ENCODE measurements at places on chromosomes 1 and 21.

- peak; percentile 10 for DNase-seq
These were observed 16.5 kb downstream of the SLC27A3 start for GRCh38 chr1:153791648-153792253.

DNA sequence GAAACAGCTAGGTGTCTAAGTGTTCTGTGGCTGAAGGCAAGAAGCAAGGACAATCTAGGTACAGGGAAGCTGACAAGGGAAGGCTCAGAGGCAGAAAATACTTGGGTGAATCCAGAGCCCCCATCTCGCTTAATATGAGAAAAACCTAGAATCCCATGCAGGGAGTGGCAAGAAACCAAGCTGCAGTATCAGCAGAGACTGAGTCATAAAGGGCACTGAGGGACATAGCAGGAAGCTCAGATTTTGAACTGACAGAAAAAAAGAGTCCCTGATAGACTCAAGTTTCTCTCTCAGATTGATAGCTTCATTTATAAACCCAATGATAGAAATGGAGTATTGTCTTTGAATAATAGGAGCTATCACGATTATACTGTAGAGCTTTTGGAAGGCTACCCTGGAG lies 77.3 kb upstream of the KCNJ15 start:
- DNase-seq = no peak

DNA sequence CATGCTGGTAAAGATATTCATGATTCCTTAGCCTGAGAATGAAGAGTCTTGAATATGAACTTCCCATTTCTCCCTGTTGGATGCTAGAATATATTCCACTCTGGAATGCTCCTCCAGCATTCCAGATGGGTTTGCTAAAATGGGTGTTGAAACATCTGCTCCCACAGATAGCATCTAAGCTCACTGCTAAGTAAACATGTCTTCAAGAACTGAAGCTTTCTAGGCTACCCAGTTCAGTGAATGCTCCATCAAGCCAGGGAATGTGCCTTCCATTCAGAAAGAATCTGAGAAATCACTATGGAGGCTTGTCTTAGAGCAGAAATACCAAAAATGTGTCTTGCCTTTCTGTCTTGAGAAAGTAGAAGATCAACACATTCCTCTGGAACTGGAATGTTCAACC lies 81.1 kb downstream of the TNFSF18 start:
- DNase-seq = peak; percentile 83

GRCh38 chr1:224192082-224192788 lies 9.2 kb downstream of the DEGS1 start:
- DNase-seq = no peak

GRCh38 chr1:54114955-54115354 lies 37.8 kb downstream of the CDCP2 start:
- no peak for DNase-seq

GRCh38 chr1:3162322-3162882 lies 93.4 kb downstream of the PRDM16 start:
- DNase-seq = no peak

DNA sequence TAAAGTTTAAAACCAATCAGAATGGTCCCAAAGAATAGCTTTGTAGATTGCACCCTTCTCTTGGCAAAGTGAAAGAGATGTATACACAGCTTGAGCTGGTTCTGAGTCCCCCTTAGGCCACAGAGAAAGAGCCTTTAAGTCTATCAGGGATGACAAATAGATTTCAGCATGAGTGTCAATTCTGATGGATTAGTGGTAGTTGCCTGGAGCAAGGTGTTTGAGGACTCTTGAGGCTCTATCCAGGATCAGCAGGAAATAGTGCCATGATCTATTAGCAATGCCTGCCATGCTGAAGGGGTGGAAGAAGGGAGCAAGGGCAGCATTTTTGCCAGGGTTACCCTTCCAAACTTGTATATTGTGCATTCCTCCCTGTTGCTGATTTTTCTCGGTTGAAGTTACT lies 116.6 kb downstream of the ATG4C start:
- DNase-seq = no peak

GRCh38 chr1:222357252-222357651 lies 190.7 kb downstream of the HHIPL2 start:
- no peak for DNase-seq

DNA sequence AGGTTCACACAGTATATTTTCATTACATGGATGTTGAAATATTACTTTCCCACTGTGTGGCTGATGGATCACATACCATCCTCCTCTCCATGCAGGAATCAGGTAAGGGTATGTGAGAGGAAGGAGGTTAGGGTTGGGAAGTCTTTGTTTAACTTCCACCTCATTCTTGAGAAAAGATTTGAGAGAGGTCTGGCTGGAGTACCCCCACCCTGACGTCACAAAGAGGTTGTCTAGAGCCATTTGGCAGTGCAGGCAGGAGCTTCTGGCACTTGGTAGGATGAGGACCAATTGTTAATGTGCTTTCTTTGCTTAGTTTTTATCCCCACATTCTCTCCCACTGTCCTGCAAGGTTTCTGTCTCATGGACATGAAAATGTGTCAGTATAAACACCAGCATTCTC lies 356.6 kb downstream of the DSCAM start:
- no peak for DNase-seq

GRCh38 chr1:22633697-22634463 lies 2.5 kb upstream of the C1QA start:
- no peak for DNase-seq

DNA sequence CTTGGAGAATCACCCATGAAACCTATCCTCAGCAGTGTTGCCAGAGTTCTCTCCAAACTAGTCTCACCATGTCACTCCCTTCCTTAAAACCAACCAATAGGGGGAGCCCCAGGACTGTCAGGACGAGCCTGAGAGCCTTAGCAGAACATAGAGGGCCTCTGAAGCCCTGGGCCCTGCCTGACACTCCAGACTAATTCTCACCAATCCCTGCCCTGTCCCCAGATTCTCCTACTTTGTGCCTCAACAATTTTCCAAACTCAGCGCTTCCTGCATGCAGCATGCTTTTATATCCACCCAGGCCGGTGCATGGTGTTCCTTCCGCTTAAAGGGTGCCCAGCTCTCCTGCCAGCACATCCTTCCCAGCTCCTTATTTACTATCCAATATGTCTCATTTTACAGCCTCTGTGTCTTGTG lies 42.7 kb downstream of the HSD3B1 start:
- peak; percentile 88 for DNase-seq

DNA sequence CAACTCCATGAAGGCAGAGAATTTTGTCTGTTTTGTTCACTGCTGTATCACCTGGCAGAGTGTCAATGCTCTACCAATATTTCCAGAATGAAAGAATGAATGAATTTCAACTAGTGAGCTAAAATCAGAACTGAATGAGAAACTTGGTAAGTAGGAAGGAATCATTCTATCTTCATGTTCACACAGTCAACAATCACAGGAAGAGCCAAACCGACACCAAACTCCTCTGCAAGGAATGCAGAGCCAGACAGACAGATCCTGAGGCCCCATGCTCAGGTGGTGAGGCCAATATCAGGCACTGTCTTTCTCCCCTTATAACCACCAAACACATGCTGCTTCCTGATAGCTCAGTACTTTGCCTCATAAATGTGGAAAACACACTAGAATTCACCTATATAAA lies 139.1 kb downstream of the SLC45A1 start:
- DNase-seq = no peak

DNA sequence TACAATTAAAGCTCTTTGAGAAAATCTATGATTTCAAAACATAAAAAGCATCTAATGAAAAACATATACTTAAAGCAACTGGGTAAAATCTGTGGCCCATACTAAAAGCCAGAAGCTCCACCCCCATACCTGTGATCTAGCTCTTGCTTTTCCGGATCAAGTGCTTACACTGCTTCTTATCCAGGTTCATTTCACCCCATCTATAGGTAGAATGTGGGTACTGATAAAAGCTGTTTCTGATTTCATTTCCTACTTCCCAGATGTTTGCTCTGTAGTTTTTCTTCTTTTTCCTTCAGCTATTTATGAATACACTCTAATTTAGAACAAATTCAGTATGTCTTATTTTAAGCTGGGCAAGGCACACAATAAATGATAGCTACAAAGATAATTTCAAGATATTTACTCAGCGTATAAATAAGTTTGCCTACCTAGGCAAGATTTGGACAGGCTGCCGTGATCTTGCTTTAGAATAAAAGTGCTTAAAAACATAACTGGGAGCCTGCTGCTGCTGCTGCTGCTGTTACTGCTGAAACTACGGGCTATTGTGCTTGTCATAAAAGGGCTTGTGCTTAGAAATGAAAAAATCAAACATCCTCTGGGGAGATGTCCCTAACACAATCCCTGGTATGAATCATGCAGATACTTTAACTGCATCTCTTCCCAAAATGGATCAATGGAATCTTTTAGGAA lies 2.1 kb downstream of the SIPA1L2 start:
- peak; percentile 39 for DNase-seq

- DNase-seq = no peak
These were observed 661.3 kb upstream of the USP24 start for GRCh38 chr1:55876276-55877060.

DNA sequence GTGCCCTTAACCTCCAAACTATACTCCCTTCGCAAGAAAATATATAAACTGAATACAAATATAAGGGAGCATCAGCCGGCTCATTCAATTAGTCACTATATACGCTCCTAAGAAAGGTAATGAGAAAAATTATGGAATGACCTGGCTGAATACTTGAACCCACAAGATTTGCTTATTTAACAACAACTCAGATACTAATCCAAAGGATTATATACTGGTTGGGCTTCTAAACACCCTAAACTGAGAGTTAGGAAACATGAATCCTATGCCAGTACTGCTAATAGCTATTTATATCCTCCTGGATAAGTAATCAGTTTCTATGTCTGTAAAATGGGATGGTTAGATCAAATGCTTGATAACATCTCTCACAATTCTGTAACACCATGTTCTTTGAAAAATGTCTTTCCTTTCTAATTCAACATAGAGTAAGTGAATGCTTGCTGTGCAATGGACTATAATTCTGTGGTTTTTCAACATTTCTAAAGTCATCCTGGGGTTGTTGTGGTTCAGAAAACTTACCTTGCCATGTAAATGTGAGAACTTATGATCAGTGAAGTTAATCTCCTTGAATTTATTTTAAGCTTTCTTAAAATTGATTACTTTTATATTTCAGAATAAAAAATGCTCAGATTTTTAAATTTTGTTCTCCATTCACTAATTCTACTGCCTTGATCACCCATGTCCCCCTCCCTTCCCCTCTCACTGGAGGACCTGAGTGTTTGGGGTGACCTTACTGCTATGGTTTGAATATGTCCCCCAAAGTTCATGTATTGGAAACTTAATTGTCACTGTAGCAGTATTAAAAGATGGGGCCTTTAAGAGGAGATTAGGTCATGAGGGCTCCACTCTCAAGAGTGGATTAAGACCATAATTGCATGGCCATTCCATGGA lies 14.5 kb downstream of the DUSP10 start:
- DNase-seq = no peak

DNA sequence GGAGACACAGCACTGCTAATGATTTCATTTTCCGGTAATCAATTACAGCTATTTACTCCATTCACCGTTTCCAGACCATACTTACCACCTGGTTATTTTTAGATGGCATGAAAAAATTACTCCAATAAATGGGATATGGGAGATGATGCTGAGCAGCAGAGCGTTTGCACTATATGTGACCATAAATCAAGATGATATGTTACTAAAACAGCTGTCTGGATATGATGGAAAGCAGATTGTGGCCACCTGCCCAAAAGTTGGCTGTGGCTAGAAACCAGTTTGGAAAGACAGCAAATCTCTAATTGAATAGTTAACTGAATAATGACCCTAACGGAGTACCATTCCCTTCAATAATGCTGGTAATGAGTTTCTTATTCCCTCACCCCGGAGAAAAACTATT lies 22.5 kb upstream of the KCTD3 start:
- no peak for DNase-seq

- no peak for DNase-seq
These were observed 18.9 kb upstream of the IL20 start for GRCh38 chr1:206846487-206846886.

GRCh38 chr1:234199476-234200127 lies 173.7 kb upstream of the COA6 start:
- DNase-seq = no peak

DNA sequence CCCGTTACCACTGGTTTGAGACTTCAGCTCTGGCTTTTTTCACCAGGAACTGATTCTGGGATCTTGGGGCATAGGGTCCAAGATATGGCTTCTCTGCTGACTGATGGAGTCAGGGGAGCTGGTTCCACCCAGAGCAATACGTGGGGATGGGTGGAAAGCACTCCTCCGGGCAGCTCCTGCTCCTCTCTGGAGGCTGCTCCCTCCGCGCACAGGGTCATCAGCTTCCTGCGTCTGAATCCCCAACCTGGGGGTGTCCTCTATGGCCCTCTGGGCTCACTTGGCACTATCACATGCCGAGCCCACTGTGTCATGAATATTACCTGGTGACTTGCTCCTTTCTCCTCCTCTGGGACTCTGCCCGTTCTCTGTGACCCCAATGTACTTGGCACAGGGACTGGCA lies 405.4 kb upstream of the VAMP3 start:
- no peak for DNase-seq

DNA sequence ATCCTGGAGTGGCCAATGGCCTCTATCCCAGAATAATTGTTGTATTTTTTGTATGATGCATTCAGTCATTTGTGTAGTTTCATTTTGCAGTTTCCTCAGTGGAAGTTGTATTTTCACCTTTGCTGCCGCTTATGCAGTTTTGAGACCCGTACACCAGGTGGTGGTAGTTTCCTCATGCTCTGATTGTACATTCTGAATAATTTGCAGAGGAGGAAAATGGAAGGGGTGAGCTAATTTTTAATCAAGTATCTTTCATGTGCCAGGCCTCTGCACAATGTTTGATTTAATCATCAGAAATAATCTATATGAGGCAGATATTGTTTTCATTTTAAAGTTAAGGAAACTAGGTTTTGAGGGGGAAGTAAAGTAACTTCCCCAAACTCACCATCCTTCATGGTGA lies 29.5 kb downstream of the HLX start:
- DNase-seq = peak; percentile 39

- peak; percentile 62 for DNase-seq
These were observed 58.3 kb downstream of the UBE2T start for GRCh38 chr1:202283379-202283844.

DNA sequence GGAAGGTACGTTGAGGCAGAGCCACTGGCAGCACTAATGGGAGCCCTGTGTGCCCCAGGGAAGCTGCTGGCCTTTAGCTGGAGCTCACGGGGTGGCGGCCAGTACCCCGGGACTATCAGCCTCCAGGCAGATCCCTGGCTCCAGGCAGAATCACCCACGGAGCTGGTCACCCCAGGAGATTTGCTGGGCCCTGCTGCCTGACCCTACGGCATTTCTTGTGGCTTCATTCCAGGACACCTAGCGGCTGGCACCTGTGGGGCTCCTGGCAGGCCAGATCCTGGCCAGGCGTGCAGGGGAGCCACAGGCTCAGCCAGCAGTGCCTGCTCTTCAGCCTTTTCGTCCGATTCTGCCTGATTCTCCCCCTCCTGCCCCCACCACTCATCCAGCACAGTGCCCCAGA lies 7.1 kb downstream of the PADI1 start:
- DNase-seq = no peak

Data from adipocyte (in vitro differentiated cells).